ENCODE measurements at places on chromosomes 11 and 22. TPM values are rescaled to one million over a fixed set of nuclear protein-coding genes. Genes with fewer than 3 reads are reported as not detected.

Gene PARVA
- 58.3 TPM for total RNA-seq

Gene KLHL35
- total RNA-seq, result 15.3 TPM

Gene KCNK4
- not detected for total RNA-seq

Gene MOV10L1
- total RNA-seq, result 2.1 TPM

Gene MYO7A
- total RNA-seq, result 0.16 TPM

Gene USP35
- total RNA-seq, result 5.2 TPM

Gene GAS2
- not detected for total RNA-seq

Gene SEPTIN5
- 25.8 TPM for total RNA-seq

Gene NAALAD2
- 0.90 TPM for total RNA-seq

Gene ASRGL1
- not detected for total RNA-seq

Gene P2RY6
- total RNA-seq, result not detected

Gene MRGPRX4
- not detected for total RNA-seq

Gene FOLR2
- not detected for total RNA-seq

Gene ENTHD1
- not detected for total RNA-seq

Gene MUC6
- not detected for total RNA-seq

Gene SLC5A1
- not detected for total RNA-seq

Gene MS4A4A
- total RNA-seq, result not detected

Gene CFAP300
- total RNA-seq, result 10.8 TPM
